Stimulated activated CD4-positive, alpha-beta T cell treated with anti-CD3 and anti-CD28 coated beads, Interleukin-1b, Interleukin-23, amount 100 ng/mL, for 1 hour (primary cell): ENCODE measurements at places on chromosomes 11 and 22.

DNA sequence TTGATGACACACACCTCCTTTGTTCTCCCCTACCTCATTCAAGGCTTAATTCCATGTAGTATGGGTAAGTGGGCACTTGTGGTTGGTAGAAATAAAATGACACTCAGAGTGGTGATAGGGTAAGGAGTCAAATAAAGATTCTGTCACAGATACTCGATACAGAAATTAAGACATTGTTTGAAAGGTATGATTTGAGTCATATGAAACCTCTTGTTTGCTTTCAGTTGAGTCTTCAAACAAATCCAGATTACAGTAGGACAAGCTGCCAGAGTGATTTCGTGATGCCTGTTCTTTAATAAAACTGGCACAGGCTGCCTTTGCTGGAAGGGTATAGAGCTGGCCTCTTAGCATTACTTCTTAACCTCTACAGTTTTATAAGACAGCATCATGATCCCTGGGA, 182.4 kb downstream of the SPON1 start:
- no peak for DNase-seq

DNA sequence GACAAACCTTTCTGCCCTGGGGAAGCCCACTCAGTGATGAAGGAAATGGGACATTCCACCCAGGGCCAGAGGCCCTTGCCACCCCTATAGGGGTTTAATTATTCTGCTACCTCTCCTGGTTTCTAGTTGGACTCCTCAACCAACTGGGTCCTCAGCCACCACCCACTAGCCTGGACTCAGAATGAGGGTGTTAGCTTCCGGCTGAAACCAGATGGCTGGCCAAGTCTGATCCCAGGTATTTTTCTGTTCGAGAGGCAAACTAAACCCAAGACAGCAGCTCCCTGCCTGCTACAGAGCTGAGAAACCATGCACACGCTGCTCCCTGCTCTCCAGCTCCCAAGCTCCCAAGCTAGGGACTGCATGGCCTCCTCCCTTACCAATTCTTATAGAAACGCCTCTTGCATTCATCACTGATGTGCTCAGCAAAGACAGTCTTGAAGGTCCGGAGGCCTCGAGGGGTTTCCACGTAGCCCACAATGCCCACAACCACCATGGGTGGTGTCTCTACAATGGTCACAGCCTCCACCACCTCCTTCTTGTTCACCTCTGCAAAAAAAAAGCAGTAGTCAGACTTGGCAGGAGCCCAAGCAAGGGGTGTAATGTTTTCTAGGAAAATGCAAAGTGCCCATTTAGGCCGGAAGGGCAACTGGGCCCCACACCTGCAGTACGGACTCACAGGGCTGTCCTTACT, 2.2 kb downstream of the RPL3 start:
- DNase-seq, result no peak

DNA sequence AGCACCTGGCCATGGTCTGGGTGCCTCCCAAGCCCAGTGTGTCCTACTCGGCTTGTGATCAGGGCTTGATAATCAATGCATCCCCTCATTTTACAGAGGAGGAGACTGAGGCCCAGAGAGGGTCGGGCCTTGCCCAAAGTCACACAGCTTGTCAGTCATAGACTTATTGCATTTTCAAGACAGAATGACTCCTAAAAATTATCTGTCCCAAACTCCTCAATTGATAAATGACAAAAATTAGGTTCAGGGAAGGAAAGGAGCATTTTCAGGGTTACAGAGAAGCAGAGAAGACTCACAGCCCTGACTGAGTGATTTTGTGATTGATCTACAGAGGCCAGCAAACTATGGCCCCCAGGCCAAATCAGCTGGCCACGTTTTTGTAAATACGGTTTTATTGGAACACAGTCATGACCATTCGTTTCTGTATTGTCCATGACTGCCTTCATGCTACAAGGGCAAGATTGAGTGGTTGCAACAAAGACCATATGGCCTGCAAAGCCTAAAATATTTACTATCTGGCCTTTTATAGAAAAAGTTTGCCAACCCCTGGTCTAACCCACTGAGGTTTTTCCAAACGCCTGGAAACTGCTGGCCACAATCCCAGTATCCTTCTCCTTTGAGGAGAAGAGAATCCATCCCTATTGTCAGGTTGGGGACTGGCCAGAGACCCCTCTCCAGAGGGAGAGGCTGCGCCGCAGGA, 35.1 kb upstream of the NAV2 start:
- DNase-seq, result no peak

DNA sequence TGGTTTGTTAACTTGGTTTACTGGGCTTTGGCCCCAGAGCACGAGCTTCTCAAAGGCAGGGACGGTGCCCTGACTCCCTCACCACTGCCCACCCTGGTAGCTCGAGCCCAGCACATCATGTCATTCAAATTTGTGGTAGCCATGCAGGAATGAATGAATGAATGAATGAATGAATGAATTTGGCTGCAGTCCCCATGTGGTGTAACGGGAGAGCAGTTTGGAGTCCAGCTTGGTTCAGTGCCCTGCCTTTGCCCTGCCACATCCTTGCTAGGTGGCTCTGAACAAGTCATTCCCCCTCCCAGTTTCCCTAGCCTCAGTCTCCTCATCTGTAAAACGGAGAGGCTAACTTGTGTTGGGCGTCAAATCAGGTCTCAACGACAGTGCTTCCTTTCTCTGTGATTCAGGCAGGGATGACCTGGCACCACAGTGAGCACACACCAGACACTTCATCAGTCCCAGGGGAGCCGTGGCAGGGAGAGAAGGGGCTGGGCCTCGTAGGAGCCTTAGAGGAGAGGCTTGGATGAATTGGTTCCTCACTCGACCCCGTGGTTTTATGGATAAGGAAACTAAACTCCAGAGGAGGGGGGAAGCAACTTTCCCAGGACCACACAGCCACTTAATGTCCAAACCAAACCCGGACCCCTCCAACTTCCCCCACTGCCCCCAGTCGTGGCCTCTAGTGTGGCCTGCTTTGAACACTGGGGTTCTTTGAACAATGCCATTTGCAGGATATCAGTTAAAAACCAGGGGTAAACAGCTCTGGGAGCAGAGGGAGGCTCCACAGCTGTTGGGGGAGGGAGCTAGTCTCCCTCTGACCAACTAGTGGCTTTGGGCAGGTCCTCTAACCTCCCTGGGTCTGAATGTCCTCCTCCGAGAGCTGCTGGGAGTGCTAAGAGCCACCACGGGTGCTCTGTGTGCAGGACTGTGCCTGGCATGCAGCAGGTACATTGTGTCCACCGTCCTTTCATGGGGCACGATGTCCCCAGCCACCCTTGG, 86.2 kb downstream of the CACNA1I start:
- no peak for DNase-seq

DNA sequence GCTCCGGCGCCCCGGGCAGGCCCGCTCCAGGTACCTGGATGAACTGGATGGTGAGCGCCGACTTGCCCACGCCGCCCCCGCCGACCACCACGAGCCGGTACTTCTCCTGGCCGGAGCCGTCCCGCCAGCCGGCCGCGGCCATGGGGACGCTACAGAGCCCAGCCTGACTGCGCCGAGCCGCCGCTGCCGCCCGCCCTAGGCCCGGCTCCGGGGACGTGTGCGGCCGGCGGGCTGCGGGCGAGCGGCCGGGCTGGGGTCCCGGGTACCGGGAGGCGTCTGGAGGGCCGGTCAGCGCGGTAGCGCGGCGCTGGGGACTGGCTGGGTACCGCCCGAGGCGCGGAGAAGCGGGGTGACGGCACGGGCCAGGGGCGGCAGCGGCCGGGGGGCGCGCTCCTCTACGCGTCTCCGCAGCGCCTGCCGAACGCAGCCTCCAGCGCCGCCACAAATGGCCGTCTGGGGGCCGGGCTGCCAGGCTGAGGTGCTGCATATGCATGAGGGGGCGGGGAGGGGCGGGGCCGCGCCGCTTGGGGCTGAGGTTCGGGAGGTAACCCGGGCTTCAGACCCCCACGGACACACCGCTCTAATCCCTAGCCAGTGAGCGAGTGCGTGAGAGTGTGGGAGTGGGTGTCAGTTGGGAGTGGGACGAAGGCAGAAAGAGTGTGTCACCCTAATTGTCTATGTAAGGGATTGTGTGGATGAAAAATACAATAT, at the start of gene RRAS2:
Gene RRAS2, minus strand, starts transcription at position 455 of the 711 bp plus-strand sequence. Its CDS starts 313 bp downstream, at position 142.
- peak; percentile 44 for DNase-seq

GRCh38 chr22:49725516-49725915, 102.2 kb downstream of the BRD1 start:
- no peak for DNase-seq

GRCh38 chr11:67007126-67007525, 15.8 kb upstream of the SYT12 start:
- DNase-seq, result no peak

DNA sequence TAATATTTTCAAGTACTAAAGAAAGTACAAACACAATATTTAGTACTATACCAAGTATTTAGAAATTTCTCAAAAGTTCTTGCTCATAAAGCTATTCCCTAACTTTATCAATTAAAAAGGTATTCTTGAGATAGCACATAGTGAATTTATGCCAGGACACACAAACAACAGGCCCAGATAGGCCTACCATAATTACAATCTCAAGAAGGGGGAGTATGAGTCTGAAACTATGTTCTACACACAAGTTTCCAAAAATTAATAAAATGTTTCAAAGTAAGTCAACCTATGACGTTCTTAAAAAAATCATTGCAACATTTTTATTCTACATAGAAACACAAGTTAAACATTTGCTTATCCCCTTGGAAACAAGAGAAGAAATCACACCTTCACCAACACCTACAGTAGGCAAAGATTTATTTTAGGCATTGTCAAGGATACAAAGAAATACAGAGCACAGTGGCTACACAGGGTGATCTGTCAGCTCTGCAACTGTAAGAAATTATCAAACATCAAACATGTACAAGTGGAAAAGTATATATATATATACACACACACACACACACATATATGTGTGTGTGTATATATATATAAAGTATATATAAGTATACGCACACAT, 843.9 kb upstream of the CCDC90B start:
- no peak for DNase-seq

GRCh38 chr11:1177020-1177770, 19.4 kb downstream of the MUC5AC start:
- no peak for DNase-seq

GRCh38 chr11:37774441-37774840, 1176.4 kb upstream of the RAG2 start:
- DNase-seq, result no peak

DNA sequence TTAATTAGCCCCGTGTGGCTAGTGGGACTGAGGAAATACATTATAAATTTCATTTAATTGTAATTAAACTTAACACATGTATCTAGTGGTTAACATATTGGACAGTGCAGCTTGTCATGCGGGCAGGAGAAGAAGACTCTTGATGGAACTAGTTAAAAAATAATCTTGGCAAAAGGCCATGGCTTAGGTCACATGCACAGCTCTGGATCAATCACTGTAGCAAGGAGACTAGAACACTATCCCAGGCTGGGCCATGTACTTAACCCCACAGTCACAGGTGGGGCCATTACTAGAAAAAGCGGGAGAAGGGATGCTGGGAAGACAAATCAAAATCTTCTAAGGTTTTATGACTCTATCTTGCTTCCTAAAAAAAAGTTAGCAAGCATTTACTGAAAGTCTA, 8.7 kb upstream of the HEPACAM start:
- DNase-seq, result no peak

- DNase-seq, result no peak
These were observed 1.3 kb downstream of the FAR1 start for GRCh38 chr11:13669544-13670488.

GRCh38 chr11:66489636-66490035, 9.4 kb downstream of the DPP3 start:
- no peak for DNase-seq

- DNase-seq, result no peak
These were observed 27.6 kb downstream of the TENM4 start for GRCh38 chr11:79413268-79413667.

DNA sequence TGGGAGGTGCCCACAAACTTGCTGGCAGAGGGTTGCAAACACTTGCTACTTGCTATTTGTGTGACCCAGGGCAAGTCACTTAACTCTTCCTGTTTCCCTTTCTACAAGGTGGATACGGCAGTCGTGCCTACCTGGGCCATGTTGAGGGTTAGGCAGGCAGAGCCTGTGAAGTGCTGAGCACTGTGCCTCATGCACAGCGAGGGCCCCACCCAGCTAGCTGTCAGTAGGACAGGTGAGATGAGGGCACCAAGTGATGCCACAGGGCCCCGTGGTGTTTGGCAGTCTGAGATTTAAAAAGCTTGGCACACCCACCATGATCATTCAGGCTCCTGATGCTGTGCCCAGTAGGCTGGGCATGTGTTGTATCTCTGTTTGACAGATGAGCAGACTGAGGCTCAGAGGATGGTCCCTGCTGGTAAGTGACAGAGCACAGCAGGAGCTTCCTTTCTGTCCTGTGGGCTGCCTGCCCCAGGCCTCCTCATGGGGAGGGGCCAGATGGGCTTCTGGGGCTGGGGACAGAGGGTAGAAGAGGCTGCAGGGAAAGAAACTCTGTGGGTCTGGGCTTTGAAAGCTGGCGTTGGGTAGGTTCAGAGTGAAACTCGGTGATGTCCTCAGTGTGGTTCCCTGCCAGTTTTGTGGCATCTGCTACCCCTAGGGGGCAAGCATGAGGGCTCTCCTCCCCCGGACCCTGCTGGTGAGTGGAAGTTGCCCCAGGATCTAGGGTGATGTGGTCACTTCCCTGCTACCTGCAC, 59.3 kb downstream of the TSPAN18 start:
- no peak for DNase-seq

- no peak for DNase-seq
These were observed 36.1 kb downstream of the TPBGL start for GRCh38 chr11:75276686-75277085.

DNA sequence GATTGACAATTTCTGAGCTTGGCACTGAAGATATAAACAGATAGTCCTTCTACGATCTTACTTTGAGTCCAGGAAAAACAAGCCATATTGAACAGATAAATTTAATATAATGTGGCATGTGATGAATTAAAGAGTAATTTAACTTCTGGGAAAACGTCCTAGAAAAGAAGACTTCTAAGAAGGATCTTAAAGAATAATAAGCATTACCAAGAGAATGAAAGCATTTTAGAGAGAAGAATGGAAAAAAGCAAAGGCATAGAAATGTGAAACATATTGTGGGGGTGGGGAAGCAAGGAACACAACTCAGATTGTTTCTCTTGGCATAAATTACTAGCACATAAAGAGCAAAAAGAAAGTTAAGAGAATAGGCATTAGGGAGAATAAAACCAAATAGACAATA, 5.4 kb downstream of the DDIAS start:
- no peak for DNase-seq

DNA sequence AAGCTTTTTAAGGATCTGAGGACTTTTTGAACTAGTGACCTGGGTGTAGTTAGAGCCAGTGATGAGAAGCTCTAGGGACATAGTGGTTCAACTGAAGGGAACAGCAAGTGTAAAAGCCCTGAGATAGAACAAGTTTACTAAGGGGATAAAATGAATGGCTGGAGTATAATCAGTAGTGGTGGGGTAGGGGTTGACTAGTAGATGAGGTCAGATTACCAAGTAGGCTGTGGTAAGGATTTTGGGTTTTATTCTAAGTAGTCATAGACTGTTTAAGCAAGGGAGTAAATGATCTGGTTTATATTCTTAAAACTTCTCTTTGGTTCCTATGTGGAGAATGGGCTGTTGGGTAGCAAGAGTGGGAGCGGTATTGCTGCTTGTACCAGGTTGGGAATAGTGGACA, 15.3 kb downstream of the TRIM44 start:
- DNase-seq, result no peak

- no peak for DNase-seq
These were observed 171.2 kb downstream of the OPCML start for GRCh38 chr11:133360860-133361688.

GRCh38 chr11:10666556-10667520, 26.7 kb downstream of the IRAG1 start:
- no peak for DNase-seq
